ENCODE measurements at places on chromosomes 6 and 20.

GRCh38 chr6:42165016-42165415, 8.1 kb upstream of the GUCA1A start:
- no peak for DNase-seq

DNA sequence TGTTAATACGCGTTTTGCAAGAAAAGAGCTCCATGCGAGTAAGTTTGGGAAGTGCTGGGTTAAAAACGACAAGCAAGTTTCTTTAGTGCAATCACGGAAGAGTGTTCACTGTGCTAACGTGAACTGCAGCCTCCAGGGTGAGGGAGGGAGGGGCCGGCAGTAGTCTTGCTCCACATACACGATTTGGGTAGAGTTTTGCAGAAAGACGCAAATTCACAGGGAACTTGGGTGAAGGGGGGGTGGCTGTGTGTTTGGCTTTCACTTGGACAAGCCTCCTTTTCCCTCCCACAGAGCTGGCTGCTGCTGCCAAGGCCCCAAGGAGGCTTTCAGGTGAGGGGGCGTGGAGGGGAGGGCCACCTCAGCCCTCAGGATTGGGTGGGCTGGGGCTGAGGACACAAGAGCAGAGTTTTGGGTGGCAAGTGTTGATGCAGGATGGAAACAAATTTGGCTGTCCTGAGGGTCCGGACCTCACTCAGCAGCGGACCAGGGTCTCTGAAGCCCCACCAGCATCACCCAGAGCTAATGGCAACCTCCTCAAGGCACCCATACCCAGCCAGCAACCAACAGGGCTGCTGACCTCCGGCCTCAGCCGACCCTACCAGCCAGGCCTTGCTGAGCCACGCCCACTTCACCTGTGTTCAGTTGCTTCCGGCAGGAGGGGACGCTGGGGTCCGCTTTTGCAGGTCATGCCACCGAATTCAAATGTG, 204.5 kb downstream of the ERMARD start:
- no peak for DNase-seq

DNA sequence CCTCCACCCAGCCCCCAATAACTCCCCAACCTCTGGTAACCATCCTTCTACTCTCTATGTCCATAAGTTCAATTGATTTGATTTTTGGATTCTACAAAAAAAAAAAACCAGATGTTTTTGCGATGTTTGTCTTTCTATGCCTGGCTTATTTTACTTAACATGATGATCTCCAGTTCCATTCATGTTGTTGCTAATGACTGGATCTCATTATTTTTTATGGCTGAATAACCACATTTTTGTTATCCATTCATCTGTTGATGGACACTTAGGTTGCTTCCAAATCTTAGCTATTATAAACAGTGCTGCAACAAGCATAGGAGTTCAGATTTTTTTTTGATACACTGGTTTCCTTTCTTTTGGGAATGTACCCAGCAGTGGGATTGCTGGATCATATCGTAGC, 98.8 kb downstream of the LYRM2 start:
- DNase-seq: no peak

- DNase-seq: no peak
Measured at GRCh38 chr6:29933955-29934354, 8.4 kb upstream of the HLA-A start.

GRCh38 chr6:113908801-113909200, 51.7 kb downstream of the MARCKS start:
- DNase-seq: no peak

DNA sequence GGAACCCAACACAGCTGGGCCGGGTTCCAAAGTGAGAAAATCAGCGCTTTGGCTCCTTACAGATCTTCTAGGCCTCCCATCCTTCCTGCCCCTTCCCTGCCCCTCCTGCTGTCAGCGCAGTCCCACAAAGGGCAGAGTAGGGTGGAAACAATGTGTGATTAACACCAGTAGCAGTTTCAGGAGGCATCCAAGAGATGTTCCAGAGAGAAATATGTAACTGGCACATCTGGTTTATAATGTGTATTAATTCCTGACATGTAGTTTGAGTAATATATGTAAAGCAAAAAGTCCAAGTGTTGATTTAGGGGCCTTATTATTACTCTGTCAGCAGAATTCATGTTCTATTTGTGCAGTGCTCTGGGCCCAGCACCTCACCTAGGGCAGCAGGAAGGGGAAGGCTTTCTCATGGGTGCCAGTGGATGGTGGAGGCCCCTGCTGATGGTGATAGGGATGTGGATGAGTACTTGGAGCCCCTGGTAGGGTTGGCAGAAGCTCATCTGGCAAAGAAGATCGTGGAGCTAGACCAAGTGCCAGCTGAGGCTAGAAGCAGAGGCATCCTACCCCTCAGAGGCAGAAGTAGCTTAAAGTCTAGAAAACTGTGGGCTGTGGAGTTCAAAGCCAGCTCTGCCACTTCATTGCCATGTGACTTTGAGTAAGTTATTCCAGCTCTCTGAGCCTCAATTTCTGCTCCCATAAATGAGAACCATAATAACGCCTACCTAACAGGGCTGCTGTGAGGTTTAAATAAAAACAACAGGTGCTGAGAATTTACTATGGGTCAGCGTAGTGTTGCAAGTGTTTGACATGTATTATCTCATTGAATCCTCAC, 22.4 kb upstream of the RALY start:
- DNase-seq: no peak

- no peak for DNase-seq
Measured at GRCh38 chr6:37244430-37245310, 12.9 kb upstream of the TBC1D22B start.

All from activated T-helper 1 cell treated with Interleukin-2 at 50 U/mL for 16 hours (primary cell).